ENCODE measurements at places on chromosomes 1 and 21.

GRCh38 chr1:93239863-93240262 is 59.3 kb downstream of the CCDC18 start:
- no peak for DNase-seq

DNA sequence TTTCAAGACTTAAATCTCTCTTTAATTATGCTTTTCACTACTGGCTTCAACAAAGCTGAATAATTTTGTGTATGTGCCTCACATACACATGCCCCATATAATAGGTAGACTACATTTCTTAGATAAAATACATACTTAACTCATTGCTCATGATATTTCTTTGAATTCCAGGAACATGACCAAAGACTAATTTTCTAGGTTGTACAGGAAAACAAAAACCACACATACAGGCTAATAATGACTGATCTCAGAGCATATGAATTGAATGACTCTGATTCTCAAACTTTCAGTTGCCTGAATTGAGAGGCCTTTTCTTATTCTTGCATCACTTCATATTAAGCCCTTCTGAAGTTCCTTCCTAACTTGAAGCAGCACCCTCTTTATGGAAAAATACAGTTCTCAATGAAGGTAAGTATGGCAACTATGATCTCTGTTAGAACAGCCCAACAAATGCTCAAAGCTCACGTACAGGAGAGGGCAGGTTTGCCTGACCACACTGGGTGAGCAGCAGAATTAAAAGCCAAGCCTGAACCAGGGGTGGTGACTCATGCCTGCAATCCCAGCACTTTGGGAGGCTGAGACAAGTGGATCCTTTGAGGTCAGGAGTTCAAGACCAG is 22.6 kb upstream of the UAP1 start:
- DNase-seq = no peak

- no peak for DNase-seq
Observed at GRCh38 chr1:94318505-94319030, 81.2 kb upstream of the ARHGAP29 start.

DNA sequence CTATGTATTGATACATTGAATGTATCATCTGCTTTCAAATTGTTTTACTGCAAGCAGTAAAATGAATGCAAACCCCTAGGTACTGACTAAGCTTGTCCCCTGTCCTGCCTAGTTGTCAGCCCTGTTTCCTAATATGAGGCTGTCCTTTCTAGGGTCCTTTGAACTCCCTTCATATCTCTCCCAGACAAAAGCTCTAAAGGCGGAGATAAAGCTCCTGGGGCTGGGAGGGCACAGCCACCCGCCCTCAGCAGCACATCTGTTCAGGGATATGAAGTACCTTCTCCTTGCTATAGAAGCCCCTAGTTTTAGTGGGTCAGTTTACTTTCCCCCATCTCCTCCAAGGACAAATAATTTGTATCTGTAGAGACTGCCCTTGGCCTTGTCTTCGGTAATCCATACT is 93.1 kb upstream of the ETS2 start:
- no peak for DNase-seq

- DNase-seq = peak; percentile 75
Observed at GRCh38 chr1:154878371-154879037, 8.4 kb upstream of the KCNN3 start.

DNA sequence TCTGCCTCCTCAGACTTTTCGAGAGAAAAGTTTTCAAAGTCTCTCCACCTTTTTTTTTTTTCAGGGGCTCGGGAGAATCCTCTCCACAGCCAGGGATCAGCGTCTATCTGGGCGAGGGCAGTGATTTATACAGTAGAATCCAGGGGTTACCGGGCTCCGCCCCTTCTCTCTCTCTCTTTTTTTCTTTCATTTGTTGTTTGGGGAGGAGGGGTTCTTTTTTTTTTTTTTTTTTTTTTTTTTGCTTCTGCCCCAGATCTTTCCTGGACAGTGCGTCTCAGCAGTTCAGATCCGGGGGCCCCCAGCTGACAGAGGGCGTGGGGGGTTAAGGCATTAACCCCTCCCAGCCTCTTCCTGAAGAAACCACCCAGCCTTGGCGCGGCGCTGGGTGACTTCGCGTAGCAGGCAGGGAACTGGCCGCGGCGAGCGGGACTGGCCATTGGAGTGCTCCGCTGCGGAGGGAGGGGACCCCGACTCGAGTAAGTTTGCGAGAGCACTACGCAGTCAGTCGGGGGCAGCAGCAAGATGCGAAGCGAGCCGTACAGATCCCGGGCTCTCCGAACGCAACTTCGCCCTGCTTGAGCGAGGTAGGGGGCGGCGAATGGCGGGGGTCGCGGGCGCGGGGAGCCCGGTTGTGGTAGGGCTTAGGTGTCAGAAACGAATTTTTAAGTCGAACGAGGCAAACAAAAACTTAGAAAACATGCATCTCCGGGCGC is at the start of gene S1PR1:
Gene S1PR1 (plus strand): TSS at position 504 of the 713 bp plus-strand sequence. CDS start 1,966 bp downstream, outside the sequence.
- peak; percentile 79 for DNase-seq

GRCh38 chr1:69401879-69402278 is 165.8 kb upstream of the LRRC7 start:
- no peak for DNase-seq
